GM18507 (cell line): ENCODE measurements at places on chromosomes 3 and 15.

- DNase-seq = no peak
These were observed 424 bp downstream of the HAUS2 start for GRCh38 chr15:42549032-42549491.

- no peak for DNase-seq
These were observed 127.2 kb upstream of the STT3B start for GRCh38 chr3:31405515-31405914.

GRCh38 chr3:64098670-64099069 lies 75.4 kb upstream of the PSMD6 start:
- no peak for DNase-seq

GRCh38 chr3:7309641-7310102 lies 448.8 kb downstream of the GRM7 start:
- no peak for DNase-seq

DNA sequence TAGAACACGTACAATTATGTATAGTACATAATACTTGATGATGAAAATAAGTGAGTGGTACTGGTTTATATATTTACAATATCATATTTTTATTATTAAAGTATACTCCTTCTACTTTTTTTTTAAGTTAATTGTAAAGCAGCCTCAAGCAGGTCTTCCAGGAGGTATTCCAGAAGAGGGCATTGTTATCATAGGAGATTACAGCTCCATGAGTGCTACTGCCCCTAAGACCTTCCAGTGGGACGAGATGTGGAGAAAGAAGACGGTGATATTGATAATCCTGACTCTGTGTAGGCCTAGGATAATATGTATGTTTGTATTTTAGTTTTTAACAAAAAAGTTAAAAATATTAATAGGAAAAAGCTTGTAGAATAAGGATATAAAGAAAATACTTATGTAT lies 40.3 kb upstream of the SCN5A start:
- DNase-seq = no peak

- DNase-seq = no peak
These were observed 4.1 kb upstream of the CHST14 start for GRCh38 chr15:40466426-40467260.

DNA sequence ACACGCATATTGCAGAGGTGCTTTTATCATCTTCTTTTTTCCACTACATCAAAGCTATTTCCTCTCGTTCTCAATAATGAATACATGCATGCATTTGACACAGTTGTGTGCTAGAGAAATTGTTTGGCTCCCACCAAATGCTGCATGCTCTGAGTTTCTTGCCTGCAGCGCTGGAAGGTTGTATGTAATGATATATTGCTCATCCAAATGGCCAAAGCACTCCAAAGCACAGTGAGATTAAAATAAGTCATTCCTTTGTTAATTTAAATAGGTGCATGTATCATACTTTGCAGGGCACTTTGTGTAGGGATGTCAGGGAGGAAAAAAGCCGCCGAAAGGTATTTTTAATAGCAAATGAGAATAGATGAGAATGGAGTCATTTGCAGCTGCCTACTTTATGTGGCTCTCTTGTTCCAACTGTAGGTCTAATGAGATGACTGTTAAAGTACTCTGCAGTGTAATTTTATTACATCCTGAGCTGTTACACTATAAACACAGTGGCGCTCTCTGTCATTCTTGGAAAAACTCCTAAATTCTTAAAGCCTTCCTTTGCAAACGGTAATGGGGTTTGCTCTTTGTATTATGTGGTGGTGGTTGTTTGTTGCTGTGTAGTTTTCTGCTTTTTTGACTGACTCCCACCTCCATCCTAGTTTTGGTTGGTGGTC lies 56.9 kb upstream of the SKOR1 start:
- DNase-seq = no peak
